ENCODE measurements at places on chromosomes 3 and 15. TPM values are rescaled to one million over a fixed set of nuclear protein-coding genes. Genes with fewer than 3 reads are reported as not detected.

DNA sequence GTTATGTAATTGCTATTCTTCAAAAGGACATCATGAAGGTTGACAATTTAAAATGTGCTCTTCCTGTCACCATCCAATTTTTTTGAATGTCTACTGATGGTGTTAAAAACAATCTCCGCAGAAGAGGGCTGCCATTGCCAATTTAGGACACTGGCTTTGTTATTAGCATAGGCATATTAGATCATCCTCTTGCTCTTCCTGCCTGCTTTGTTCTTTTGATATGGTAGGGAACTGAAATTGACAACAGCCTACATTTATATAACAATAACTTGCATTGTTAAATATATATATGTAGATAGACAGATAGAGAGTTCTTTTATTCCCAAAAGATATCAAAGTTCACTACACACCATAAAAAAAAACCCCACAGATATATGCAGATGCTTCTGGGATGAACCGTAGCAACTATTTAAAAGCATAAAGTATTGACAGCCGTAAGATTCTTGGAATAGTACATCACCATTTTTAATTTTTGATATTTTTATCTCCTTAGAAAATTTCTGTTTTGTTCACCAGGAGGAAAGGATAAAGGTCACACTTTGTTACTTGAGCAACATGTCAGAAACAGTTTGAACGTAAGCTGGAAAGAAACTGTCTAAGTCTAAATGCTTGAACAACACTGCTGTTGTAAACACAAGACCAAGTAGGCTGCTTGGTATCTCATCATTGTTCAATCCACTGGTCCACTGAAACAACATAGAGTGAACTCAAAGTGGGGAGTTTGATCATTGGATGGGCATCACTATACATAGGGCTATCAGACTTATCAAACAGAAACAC is 66.5 kb downstream of the MDFIC2 start:
- DNase-seq, result no peak

GRCh38 chr3:137471130-137471529 is 293.0 kb upstream of the SOX14 start:
- DNase-seq, result no peak

- peak; percentile 28 for DNase-seq
Observed at GRCh38 chr15:82044373-82045178, 1.2 kb downstream of the MEX3B start.

DNA sequence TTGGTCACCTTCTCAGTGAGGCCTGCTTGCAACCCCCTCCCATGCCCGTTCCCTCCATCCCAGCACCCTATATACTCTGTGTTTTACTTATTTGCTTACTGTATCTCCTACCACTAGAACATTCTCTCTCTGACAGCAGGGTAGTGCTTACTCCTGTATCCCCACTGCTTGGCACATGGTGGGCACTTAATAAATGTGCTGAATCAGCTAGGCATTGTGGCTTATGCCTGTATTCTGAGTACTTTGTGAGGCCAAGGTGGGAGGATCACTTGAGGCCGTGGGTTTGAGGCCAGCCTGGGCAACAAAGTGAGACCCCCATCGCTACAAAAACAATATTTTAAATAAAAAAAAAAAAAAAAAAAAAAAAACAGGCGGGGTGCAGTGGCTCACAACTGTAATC is 7.6 kb upstream of the SHISA5 start:
- DNase-seq, result no peak

DNA sequence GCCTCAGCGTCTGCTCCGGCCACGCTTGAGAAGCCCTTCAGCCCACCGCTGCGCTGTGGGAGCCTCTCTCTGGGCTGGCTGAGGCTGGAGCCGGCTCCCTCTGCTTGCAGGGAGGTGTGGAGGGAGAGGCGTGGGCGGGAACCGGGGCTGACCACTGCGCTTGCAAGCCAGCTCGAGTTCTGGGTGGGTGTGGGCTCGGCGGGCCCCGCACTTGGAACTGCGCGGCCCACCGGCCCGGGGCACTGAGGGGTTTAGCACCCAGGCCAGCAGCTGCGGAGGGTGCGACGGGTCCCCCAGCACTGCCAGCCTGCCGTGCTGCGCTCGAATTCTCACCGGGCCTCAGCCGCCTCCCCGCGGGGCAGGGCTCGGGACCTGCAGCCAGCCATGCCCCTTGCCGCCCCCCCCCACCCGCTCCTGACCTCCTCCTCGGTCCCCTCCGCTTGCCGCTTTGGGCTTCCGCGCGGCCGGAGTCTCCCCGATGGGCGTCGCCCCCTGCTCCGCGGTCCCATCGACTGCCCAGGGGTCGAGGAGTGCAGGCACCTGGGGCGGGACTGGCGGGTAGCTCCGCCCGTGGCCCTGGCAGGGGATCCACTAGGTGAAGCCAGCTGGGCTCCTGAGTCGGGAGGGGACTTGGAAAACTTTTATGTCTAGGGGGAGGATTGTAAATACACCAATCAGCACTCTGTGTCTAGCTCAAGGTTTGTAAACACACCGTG is 106.7 kb downstream of the RAP2B start:
- DNase-seq, result no peak

DNA sequence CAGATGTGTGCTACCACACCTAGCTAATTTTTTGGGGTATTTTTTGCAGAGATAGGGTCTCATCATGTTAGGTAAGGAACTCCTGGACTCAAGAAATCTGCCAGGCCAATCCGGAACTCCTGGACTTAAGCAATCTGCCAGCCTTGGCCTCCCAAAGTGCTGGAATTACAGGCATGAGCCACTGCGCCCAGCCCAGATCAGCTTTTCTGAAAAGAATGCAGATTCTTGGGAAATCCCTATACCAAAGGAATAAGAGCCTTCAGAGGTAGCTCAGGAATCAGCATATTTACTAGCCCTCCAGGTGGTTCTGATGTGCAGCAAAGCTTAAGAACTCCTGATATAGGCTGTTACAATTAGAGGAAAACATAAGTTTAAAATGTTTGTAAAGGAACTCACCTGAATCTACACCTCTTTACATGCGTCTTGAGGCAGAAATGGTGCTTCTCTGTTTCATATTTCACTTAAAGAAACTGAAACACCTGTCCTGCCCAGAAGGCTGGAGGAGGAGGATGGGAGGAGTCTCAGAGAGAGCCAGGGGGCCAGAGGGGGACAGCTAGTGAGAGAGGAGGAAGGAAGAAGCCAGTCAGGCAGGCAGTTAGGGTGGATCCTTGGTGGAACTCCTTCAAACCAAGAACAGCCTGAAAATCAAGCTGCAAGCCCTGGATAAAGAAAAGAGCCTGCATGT is at the start of gene XCR1:
Gene XCR1 (minus strand): TSS at position 463 of the 685 bp plus-strand sequence. CDS start 5,536 bp downstream, outside the sequence.
- no peak for DNase-seq

GRCh38 chr3:123453675-123454074 is 4.8 kb upstream of the ADCY5 start:
- no peak for DNase-seq

- no peak for DNase-seq
Observed at GRCh38 chr15:66249605-66250174, 3.9 kb downstream of the MEGF11 start.

GRCh38 chr15:56871185-56871584 is 47.3 kb upstream of the TCF12 start:
- peak; percentile 27 for DNase-seq

GRCh38 chr15:42704492-42704926 is 32.4 kb downstream of the CDAN1 start:
- DNase-seq, result peak; percentile 70

GRCh38 chr15:36901012-36901411 is 199.3 kb downstream of the MEIS2 start:
- no peak for DNase-seq

- DNase-seq, result no peak
Observed at GRCh38 chr3:17738921-17739320, 3.5 kb downstream of the TBC1D5 start.

- no peak for DNase-seq
Observed at GRCh38 chr3:170598091-170598502, 12.2 kb upstream of the SLC7A14 start.

- no peak for DNase-seq
Observed at GRCh38 chr15:66211670-66212562, 41.6 kb downstream of the MEGF11 start.

DNA sequence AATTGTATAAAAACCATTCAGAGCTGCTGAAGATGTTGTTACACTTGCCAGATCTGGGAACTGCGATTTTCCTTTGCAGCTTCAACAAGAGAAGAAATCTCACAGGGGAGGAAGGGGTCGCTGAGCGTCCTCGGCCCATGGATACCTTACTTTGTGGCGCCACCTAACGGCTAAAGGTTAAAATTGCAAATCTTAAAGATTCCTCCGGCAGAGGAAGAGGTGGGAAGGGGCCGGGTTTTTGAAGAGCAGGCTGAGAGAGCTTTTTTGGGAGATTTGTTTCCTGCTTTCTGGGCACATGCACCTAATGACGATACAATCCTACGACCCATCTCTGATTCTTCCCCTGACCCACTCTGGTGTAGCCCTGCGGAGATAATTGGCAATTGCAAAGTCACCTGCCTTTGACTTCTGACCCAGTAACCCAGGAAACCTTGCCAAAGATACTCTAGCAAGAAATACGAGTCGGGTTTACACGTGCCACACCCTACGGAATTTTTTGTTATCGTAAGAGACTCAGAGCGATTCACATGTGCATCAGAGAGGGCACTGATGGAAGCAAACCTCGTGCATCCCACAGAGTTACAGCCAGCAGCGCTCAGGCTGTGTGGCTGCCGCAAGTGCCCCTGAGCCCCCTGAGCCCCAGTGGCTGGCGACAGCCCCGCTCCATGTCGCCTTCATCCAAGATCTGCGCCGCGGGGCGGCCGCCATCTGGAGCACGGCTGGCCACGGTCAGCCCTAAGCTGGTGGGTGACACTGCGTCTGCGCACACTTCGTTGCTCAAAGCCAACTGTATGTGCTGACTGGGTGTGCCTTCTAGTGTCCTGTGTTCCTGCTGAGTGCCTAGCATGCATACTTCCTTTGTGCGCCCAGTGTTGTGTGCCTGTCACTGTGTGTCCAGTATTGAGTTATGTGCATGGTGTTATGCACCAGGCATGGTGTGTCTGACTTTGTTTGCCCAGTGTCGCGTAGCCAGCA is 55.2 kb upstream of the CHRNA7 start:
- no peak for DNase-seq

DNA sequence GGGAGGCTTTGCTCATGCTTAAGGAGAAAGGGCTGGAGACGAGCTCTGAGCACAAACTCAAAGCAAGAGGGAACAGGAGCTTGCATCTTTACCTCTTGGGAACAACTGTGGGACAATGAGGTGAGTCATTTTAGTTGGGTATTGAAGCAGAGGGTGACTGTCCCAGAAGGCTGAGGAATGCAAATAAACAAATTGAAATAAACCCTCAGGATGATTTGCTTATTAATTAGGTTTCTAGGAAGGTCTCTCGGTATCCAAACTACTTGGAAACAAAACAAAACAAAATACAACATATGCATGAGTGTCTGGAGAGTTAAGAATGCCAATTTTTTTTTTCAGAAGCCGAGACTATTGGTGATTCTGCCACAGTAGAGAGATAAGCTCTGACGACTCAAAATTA is 38.4 kb upstream of the CACNA2D3 start:
- no peak for DNase-seq

DNA sequence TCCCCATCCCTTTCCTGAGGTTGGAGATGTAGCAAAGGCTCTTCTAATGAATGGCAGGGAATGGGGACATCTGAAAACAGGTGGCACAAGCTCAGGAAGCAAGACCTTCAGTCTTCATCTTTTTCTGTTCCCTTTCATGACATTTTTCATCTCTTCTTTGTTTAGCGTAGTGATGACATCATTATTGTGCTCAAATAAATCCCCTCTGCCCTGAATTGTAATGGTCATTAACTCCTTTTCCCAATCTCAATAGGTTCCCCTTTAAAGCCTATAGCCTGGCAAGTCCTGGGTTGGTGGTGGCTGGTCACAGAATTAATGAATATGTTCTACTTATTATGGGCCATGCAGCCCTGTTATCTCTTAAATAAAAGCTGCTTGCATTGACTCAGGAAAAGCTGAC is 21.4 kb downstream of the TF start:
- no peak for DNase-seq

GRCh38 chr15:69272891-69273290 is 25.8 kb upstream of the PAQR5 start:
- no peak for DNase-seq

DNA sequence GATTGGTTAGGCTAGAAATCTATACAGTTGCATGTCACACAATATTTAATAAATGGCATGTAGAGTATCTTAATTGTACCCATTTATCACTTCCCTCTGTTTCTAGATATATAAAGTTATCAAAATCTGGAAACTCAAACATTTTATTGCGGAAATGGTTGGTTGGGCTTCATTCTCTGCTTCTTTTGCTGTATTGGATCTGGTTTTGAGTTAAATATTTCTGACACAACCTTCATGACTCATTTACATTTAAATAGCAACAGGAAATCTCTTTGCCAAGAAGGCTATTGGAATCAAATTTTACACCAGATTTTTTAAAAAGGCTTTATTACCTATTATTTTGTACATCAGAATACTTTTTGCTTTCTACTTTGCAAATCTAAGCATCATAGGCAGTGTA is 153.8 kb downstream of the EBLN2 start:
- no peak for DNase-seq

DNA sequence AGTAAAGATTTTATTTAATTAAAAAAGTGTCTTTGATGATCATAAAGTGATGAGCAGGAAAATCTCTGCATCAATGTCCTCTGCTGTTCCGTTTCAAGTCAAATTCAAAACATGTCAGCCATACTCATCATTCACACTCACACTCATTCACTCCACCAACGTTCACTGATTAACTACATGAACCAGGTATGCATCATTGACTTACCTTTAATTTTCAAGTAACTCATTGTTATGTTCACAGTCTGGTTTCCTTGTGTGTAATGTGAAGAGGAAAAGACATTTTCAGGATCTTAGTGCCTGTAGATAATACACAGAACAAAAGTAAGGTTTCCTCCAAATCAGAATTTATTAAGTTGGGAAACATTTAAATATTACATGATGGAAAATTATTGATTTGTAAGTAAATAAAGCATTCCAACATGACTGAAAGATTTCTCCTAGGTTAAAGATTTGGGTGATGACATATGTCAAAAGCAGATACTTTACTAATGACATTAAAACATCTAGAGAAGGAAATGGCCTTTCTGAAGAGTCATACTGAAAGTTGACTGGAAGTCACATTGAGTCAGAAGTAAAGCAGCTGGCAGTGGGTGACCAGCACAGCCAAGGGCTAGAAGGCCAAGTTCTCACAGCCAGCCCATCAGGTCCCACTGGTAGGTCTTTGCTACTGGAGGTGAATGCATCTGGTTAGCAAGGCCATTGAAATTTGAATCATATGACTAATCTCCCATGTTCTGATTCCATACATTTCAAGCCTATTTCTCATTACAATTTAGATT is 251.9 kb downstream of the CDIN1 start:
- no peak for DNase-seq

The CCR1 gene
- total RNA-seq, result 4.8 TPM

The C3orf85 gene
- total RNA-seq, result not detected

The MST1 gene
- total RNA-seq, result 45.5 TPM

The DUSP7 gene
- 20.4 TPM for total RNA-seq

The CLDN18 gene
- 6.7 TPM for total RNA-seq

The CCR9 gene
- total RNA-seq, result 0.23 TPM

The SLC9A9 gene
- 12.2 TPM for total RNA-seq

The SI gene
- 0.03 TPM for total RNA-seq

The GOLGA6L7 gene
- not detected for total RNA-seq

The BCL2A1 gene
- 1.9 TPM for total RNA-seq

The NR1I2 gene
- 106 TPM for total RNA-seq

Data from mucosa of gallbladder (tissue), 1 donor.